ENCODE measurements at places on chromosomes 7 and 10.

- no peak for DNase-seq
Measured at GRCh38 chr10:87864496-87865059, 1.2 kb downstream of the PTEN start.

GRCh38 chr10:9253121-9253520, 1198.6 kb downstream of the GATA3 start:
- DNase-seq = no peak

- no peak for DNase-seq
Measured at GRCh38 chr7:100580466-100581283, 5.3 kb downstream of the LRCH4 start.

- peak; percentile 34 for DNase-seq
Measured at GRCh38 chr7:148772297-148773089, 73.8 kb downstream of the CUL1 start.

GRCh38 chr7:24715661-24716479, 41.4 kb downstream of the GSDME start:
- DNase-seq = peak; percentile 48

- DNase-seq = no peak
Measured at GRCh38 chr7:5117095-5117970, 71.7 kb downstream of the RBAK start.

- DNase-seq = no peak
Measured at GRCh38 chr10:87589645-87590051, 70.0 kb upstream of the PAPSS2 start.

GRCh38 chr10:93165367-93165766, 91.7 kb downstream of the CYP26A1 start:
- DNase-seq = no peak

GRCh38 chr10:70283445-70284399, at the start of gene NPFFR1:
TSS of gene NPFFR1 (minus strand) at chr10:70284004. CDS start at chr10:70283676, 328 bp downstream.
- DNase-seq = no peak

- no peak for DNase-seq
Measured at GRCh38 chr10:104492329-104492940, 138.8 kb downstream of the CFAP58 start.

DNA sequence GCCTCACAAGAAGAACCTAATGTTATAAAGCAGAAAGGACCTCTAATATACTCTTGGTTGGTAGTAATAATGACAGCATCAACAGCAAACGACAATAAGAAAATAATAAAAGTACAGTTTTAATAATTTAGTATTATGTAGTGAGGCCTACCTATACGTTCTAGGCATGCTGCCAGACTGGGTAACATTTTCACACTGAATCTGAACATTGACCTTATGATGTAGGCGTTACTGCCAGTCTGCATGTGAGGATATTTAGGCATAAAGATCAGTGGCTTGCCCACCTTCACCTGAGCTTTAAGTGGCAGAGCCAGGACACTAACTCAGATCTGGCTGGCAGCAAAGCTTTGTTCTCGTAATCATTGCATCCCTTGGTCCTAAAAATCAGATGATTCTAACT, 2.5 kb downstream of the FGL2 start:
- DNase-seq = no peak

- no peak for DNase-seq
Measured at GRCh38 chr7:41294556-41295454, 408.1 kb downstream of the INHBA start.

- DNase-seq = no peak
Measured at GRCh38 chr10:24891823-24892222, 60.6 kb downstream of the PRTFDC1 start.

GRCh38 chr7:156194813-156195212, 382.6 kb upstream of the SHH start:
- no peak for DNase-seq

GRCh38 chr7:132683896-132684690, 107.8 kb upstream of the PLXNA4 start:
- DNase-seq = no peak

Measured in head of caudate nucleus (tissue), 42 donors.